Substantia nigra (tissue), 51 donors: ENCODE measurements at places on chromosomes 3 and 15.
A peak's percentile ranks its signal among the peaks of the same experiment; 100 is the strongest.

DNA sequence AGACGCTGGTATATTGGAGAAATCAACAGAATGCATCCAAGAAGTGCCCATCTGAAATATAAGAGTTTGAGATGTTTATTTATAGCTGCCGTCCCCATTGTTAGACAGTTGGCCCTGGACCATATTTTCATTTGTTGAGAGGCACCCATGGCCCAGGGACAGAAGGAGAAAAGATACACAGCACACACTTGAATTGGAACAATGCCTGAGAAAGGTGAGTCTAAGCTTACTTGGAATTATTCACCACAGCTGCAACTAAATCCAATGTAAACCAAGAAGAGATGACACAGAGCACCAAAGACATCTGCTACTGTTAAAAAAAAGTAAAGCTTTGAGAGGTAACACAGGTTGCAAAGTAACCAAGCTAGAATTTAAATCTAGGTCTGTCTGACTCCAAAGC is 525.5 kb upstream of the NAALADL2 start:
- DNase-seq, result no peak

GRCh38 chr3:39183211-39184080 is 8.9 kb downstream of the XIRP1 start:
- DNase-seq, result no peak

- no peak for DNase-seq
These were observed 477.1 kb upstream of the NR2F2 start for GRCh38 chr15:95853350-95853749.

DNA sequence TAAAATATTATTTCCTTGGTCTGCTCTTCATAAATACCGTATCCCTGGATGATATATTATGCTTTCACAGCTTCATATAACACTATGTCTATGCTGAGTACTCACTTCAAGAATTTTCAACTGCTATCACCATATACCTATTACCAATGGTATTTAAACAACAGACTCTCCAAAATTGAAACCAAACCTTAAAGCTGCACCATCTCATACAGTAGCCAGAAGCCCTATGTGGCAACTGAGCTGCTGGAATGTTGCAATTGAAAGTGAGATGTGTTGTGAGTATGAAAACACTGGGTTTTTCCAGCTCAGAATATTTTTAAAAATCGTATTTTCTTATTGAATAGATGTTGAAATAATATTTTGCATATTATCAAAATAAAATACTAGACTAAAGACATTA is 130.1 kb upstream of the GOLGA6L6 start:
- no peak for DNase-seq

GRCh38 chr3:71753701-71754609 is at the start of gene GPR27:
TSS of gene GPR27 (plus strand) at chr3:71753855. CDS start at chr3:71754050, 195 bp downstream.
- no peak for DNase-seq

GRCh38 chr3:118501152-118501551 is 533.5 kb downstream of the IGSF11 start:
- no peak for DNase-seq

DNA sequence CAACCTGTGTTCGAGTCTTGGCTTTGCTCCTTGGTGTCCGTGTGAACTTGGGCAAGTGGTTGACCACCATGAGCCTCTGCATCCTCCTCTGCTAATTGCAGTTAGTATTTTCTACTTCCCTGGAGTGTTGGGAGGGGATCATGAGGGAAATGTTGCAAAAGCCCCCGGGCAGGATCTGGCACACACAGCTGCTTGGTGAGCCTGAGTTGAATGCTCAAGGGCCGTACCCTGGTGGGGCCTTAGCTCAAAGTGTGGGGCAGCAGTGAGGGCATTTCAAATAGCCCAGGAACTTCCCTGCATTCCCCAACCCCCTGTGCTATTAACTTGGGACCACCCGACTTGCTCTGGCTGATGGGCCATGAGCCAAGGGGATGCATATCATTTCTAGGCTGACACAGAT is 94.9 kb upstream of the SLC6A11 start:
- no peak for DNase-seq

DNA sequence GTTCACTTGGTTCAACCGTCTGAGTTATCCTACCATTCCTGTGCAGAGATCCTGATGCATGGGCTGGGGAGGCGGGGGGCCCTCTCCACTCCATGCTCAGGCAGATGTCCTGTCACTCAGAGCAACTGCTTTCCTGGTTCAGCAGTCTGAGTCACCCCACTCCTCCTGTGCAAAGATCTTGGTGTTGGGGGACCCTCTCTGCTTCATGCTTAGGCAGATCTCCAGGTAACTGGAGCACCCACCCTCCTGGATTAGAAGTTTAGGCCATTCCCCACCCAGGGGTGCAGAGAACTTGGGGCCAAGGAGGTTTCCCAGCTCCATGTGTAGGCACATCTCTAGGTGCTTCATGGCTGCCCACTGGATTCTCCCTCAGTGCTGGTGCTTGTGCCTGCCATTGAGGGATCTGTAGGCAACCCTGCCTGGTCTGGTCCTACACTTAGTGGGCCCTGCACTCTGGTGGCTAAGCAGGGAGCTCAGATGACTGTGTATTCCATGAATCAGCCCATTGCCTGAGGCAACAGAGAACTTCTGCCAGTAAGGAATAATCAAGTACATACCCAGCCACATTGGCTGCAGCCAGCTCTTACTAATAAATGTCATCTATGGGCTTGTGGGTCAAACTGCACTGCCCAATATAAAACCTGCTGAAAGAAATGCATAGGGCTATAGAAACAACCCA is 465.4 kb upstream of the THBS1 start:
- DNase-seq, result no peak

DNA sequence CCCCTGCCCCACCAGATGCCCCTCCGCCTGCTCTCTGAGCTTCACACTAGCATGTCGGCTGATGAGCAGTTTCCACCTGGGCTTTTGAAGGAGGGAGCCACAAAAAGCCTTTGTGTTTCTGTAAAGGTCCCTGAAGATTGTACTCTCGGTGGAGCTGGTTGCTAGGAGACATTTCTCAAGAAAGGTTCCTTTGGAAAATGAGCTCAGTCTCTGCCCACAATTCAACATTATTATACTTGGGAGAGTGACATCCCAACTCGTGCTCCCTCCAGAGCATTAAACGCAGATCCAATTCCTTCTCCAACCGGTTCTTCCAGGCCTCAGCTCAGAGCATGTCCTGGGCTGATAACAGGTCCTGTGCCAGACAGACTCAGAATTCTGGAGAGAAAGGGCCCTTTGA is 26.8 kb upstream of the FAM107A start:
- no peak for DNase-seq

DNA sequence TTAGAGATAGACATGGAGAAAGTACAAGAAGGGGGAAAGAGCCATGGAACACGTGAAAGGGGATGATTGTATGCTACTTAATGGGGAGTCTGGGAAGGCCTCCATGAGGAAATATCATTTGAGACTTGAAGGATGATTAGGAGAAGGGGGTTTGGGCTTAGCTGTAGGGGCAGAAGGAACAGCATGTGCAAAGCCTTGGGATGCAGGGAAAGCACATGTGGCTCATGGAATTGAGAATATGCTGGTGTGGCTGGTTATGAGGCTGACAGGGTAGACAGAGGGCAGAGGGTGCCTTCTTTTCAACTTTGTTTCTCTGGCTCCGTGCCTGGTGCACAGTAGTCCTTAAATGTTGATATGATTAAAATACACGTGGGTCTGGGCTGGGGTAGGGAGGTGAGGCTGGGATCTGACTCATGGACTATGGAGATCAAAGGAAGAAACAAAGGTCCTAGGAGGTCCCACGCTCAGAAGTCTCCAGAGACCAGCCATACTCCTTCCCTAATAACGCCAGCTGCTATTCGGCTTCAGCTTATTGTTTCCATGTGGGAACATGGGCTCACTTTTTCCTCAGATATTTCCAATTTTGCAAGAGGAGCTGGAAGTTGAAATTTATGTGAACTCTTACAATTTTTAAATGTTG is 1.1 kb downstream of the GTF2E1 start:
- no peak for DNase-seq

DNA sequence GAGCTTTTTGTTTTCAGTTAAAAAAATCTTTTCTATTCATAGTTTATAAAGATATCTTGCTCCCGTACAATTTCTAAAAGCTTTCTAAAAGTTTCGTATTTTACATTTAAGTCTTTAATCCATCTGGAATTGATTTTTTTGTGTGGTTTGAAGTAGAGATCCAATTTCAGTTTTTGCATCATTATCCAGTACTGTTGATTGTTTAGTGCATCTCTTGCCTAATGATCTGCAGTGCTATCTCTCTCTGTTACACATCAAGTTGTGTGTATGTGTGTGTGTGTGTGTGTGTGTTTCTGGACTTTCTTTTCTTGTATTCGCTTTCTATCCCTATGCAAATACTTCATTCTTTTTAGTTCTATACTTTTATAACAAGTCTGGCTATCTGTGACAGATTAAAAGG is 605.8 kb upstream of the DPPA4 start:
- no peak for DNase-seq

DNA sequence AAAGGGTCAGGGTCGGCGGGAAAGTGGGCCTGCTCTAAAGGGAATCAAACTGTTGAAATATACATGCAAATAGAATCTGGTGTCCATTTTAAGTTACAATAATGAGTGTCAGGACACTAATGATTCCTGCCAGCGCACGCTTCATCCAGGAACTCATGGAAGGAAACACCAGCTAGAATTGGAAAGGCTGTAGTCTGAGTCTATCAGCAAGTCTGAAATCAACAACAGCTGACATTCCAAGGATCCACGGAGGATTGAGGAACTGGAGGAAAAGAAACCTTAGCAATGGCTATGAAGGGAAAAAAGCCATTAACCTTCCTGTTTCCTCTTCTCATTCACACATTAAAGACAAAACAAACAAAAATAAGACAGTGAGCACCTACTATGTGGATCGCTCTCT is 1063.1 kb downstream of the NTRK3 start:
- DNase-seq, result no peak

DNA sequence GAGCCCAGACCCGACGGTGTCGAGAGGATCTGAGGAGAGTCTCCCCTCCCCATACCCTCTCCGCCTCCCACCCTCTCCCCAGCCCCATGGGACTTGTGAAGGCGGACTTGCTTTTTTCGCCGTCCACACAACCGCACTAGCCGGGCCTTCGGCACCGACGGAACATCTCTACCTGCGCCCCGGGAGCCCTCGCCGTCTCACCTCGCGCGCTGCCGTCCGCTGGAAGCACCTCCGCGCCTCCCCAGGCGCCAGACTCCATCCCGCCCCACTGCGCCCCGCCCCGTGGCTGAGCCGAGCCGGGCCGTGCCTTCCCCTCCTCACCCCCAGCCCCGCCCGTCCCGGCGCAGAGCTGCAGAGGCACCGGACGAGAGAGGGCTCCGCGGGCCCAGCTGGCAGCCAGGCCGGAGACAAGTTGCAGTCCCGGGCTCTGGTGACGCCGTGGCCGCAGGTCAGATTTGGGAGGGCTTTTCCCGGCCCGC is at the start of the genes DUOX1 and DUOXA1:
Gene DUOX1, plus strand, starts transcription at position 344 of the 479 bp plus-strand sequence. CDS start 1,973 bp downstream, outside the sequence.
Gene DUOXA1, minus strand, starts transcription at position 229 of the 479 bp plus-strand sequence. CDS start 6,865 bp downstream, outside the sequence.
- DNase-seq, result peak; percentile 10

- DNase-seq, result no peak
These were observed 45.7 kb upstream of the ABI3BP start for GRCh38 chr3:101038880-101039279.

GRCh38 chr3:82977871-82978270 is 1216.4 kb upstream of the GBE1 start:
- no peak for DNase-seq

GRCh38 chr15:45635763-45636292 is 999 bp downstream of the SQOR start:
- DNase-seq, result no peak

DNA sequence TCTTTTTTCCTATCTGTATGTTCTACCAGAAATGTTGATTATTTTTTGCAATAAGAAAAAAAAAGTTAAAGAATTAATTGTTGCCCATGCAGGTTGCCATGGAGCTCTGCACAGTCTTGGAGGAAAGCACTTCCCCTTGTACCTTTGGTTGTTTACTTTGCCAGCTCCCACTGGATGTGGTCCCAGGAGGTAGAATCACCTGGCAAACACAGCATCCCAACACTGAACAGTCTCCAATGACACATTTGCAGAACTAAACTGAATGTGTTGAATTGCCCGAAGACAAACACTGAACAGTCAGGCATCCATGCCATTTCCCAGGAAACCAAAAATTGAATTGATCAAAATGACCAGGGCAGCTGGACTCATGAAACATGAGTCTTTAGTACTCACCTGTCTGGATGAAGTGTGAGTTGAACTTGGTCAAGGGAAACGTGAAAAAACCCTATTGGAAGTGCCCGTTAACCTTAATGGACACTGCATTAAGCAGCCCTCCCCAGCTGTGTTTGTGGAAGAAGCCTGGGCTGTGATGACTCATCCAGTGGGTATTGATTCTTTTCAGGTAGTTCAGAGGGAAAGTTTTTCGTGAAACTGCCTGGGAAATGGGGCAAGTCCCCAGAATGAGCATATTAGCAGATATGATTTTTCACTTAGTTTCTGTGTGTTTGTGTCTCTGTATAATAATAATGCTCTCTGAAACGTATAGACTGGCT is 284.7 kb upstream of the STT3B start:
- DNase-seq, result no peak

GRCh38 chr3:52007291-52007690 is 11.6 kb upstream of the RPL29 start:
- no peak for DNase-seq

GRCh38 chr3:172127141-172127540 is 87.8 kb downstream of the FNDC3B start:
- no peak for DNase-seq

DNA sequence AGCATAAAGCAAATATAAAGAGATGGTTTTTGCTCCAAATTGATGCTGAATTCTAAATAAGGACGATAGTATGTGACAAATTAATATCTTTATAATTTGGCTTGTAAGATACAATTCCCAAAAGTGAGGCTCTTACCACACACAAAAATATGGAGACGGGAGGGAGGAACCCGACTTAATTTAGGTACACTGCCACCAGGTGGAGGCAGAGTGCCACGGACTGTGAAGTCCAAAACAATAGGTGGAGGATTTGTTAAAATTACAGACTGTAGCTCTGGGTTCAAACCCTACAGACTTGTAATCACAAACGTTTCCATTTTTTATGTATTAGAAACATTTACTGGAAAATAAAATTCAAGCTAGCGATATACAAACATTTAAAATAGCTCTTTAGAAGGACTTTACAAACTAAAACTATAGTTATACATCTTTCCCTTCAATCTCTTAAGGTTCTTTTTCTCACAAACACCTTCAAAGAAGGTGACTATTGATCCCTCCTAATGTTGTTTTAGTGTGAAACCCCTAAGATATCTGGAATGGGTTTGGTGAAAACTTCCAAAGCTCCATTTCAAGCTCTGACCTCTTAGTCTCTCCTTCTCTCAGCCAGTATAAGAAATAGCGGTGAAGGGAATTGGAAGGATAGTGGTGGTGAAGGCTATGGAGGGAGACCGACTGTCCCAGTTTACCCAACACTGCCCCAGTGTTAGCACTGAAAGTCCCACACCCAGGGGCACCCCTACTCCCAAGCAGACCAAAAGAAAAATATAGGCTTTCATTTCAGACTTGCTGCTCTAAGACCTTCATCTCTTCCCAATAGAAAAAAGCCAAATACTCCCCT is 89.7 kb downstream of the AQP9 start:
- DNase-seq, result no peak

DNA sequence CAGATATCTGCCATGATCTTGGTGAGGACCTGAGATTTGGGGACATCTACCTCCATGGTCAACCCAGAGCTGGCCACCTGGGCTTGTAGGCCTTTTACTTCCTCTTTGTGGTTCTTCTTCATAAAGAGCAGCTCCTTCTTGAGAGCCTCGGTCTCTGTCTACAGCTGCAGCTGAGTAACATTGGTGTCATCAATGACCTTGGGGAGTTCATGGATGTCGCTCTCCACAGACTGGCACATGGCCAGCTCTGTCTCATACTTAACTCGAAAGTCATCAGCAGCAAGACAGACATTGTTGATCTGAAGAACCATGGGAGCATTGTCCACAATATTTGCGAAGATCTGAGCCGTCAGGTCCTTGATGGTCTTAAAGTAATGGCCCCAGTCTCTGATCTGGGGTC is 15.7 kb upstream of the RASA2 start:
- no peak for DNase-seq

- no peak for DNase-seq
These were observed 1005.9 kb downstream of the ZPLD1 start for GRCh38 chr3:103440539-103441203.
